Liver (tissue), 10 donors: ENCODE measurements at places on chromosomes 4 and X. TPM values are rescaled to one million over a fixed set of nuclear protein-coding genes. Genes with fewer than 3 reads are reported as not detected.

SMIM43 gene
- total RNA-seq = not detected

IQCM gene
- total RNA-seq = 0.08 TPM

ZFP92 gene
- total RNA-seq = 1.3 TPM

SLITRK4 gene
- total RNA-seq = 0.08 TPM

GNPDA2 gene
- total RNA-seq = 3.5 TPM

EFHC2 gene
- 0.08 TPM for total RNA-seq

TEX11 gene
- 0.08 TPM for total RNA-seq

GRCh38 chrX:129493643-129494042 is 29.6 kb downstream of the SMARCA1 start:
- no peaks in the 10 kb centered on the region for H3K4me1 ChIP-seq
- peaks cover 24% of the 10 kb centered on the region for H3K36me3 ChIP-seq

- no peaks in the 10 kb centered on the region for H3K36me3 ChIP-seq
- H3K27ac ChIP-seq = no peak overlapping the region
- no peaks in the 10 kb centered on the region for H3K4me1 ChIP-seq
Measured at GRCh38 chr4:66569228-66569627, 898.9 kb upstream of the EPHA5 start.

- DNase-seq = no peak
- no peaks in the 10 kb centered on the region for H3K4me1 ChIP-seq
- no peaks in the 10 kb centered on the region for H3K27me3 ChIP-seq
- no peaks in the 10 kb centered on the region for H3K36me3 ChIP-seq
Measured at GRCh38 chrX:13263560-13264251, 56.1 kb downstream of the ATXN3L start.

DNA sequence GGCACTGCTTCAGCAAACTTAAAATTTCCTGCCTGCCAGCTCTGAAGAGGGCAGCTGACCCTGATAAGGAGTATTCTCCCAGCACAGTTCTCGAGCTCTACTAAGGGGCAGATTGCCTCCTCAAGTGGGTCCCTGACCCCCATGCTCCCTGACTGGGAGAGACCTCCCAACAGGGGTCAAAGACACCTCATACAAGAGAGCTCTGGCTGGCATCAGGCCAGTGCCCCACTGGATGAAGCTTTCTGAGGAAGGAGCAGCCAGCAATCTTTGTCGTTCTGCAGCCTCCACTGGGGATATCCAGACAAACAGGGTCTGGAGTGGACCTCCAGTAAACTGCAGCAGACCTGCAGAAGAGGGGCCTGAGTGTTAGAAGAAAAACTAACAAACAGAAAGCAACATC is 1118.3 kb upstream of the ADGRL3 start:
- no peaks in the 10 kb centered on the region for H3K4me1 ChIP-seq
- no peaks in the 10 kb centered on the region for H3K36me3 ChIP-seq
- no peak for DNase-seq
- H3K27me3 ChIP-seq = no peaks in the 10 kb centered on the region
- no peak overlapping the region for H3K4me3 ChIP-seq

DNA sequence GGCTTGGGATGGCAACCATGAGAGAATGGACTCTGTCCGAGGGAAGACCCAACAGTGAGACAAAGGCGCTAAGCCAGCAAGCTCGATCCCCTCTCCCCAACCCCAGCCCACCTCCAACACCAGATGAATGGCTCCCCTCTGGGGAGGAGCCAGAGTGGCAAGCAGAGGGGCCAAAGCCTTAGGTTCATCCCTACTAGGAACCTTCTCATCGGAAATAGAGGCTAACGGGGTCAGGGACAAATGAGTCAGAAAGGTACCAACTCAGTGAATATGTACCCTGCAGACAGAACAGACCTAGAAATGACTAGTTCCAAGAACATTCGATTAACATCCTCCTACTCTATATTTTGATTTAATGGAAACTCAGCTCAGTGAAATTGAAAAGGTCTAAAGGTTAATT is 73.9 kb downstream of the NSG1 start:
- H3K36me3 ChIP-seq = peaks cover 25% of the 10 kb centered on the region
- DNase-seq = no peak
- H3K27ac ChIP-seq = no peak overlapping the region
- peaks cover 17% of the 10 kb centered on the region for H3K4me1 ChIP-seq

- H3K27ac ChIP-seq = no peak overlapping the region
- DNase-seq = no peak
- H3K36me3 ChIP-seq = no peaks in the 10 kb centered on the region
- H3K27me3 ChIP-seq = peaks cover 2% of the 10 kb centered on the region
- no peak overlapping the region for H3K4me3 ChIP-seq
Measured at GRCh38 chr4:121209171-121209570, 45.0 kb upstream of the TNIP3 start.

GRCh38 chr4:136818811-136819330 is 713.4 kb downstream of the PCDH18 start:
- no peak overlapping the region for H3K27ac ChIP-seq
- H3K4me1 ChIP-seq = no peaks in the 10 kb centered on the region
- no peaks in the 10 kb centered on the region for H3K36me3 ChIP-seq
- H3K27me3 ChIP-seq = no peaks in the 10 kb centered on the region
- no peak overlapping the region for H3K4me3 ChIP-seq
- DNase-seq = no peak

DNA sequence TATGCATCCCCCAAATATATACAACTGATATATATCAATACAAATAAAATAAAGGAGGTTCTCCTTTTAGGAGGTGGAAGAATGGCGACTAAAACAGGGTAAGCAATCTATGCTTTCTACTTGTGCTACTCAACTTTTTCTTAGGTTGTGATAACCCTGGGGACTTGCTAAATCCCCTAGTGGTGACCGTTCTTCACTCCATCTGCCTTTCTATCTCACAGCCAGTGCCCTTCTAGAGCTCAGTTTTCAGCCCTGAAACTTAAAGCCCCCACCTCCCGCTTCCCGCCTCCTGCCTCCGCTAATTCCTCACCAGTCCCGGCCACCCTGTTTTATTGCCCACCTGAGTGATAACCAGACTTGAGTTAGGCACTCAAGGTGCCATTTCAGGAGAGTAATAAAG is 15.5 kb upstream of the ESX1 start:
- no peak for DNase-seq
- H3K4me3 ChIP-seq = no peak overlapping the region
- no peaks in the 10 kb centered on the region for H3K36me3 ChIP-seq
- no peaks in the 10 kb centered on the region for H3K27me3 ChIP-seq
- H3K27ac ChIP-seq = no peak overlapping the region
- no peaks in the 10 kb centered on the region for H3K4me1 ChIP-seq

GRCh38 chrX:47311932-47312774 is 58.2 kb upstream of the ZNF157 start:
- H3K36me3 ChIP-seq = no peaks in the 10 kb centered on the region
- H3K4me1 ChIP-seq = peaks cover 3% of the 10 kb centered on the region
- H3K27me3 ChIP-seq = no peaks in the 10 kb centered on the region
- peak; percentile 34 for DNase-seq
- H3K27ac ChIP-seq = no peak overlapping the region

GRCh38 chr4:93086356-93086755 is 742.2 kb upstream of the ATOH1 start:
- H3K27ac ChIP-seq = no peak overlapping the region
- H3K4me1 ChIP-seq = no peaks in the 10 kb centered on the region
- DNase-seq = no peak
- H3K36me3 ChIP-seq = no peaks in the 10 kb centered on the region

- no peak overlapping the region for H3K27ac ChIP-seq
- H3K4me3 ChIP-seq = no peak overlapping the region
- no peaks in the 10 kb centered on the region for H3K36me3 ChIP-seq
- no peak for DNase-seq
- H3K27me3 ChIP-seq = no peaks in the 10 kb centered on the region
Measured at GRCh38 chr4:7894098-7894676, 45.5 kb downstream of the AFAP1 start.

DNA sequence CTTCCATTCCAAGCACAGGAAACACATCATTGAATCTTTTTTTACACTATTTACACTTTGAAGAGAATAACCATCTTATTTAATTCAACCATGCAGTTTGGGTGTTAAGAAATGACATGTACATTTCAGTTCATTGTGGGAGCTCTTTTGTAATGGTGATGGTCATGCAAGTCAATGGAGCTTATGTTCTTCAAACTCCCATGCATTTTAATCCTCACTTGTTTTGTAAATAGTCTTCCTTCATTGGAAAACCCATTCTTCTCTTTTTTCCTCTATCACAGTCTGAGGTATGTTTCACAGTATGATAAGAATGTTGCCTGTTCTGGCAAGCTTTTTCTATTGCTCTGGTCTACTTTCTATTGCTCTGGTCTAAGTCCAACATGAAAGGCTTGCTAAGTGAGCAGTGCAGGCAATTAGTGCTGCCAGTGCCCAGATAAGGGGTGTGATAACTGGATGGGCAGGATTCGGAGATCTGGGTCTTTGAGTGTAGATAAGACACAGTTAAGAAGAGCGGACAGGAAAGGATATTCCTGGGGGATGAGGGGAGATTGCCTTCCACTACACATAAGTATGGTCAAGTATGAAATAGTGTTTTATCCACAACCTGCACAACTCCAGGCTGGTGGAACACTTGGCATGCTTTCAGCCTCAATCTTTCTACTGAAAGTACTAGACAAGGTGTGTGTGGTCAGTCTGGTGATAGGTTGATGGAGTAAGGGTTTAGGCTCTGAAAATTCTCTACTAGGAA is 17.1 kb downstream of the AFP start:
- peaks cover 7% of the 10 kb centered on the region for H3K4me1 ChIP-seq
- no peak for DNase-seq
- peak overlapping the region; percentile 64 for H3K27ac ChIP-seq
- H3K27me3 ChIP-seq = no peaks in the 10 kb centered on the region
- H3K36me3 ChIP-seq = no peaks in the 10 kb centered on the region

DNA sequence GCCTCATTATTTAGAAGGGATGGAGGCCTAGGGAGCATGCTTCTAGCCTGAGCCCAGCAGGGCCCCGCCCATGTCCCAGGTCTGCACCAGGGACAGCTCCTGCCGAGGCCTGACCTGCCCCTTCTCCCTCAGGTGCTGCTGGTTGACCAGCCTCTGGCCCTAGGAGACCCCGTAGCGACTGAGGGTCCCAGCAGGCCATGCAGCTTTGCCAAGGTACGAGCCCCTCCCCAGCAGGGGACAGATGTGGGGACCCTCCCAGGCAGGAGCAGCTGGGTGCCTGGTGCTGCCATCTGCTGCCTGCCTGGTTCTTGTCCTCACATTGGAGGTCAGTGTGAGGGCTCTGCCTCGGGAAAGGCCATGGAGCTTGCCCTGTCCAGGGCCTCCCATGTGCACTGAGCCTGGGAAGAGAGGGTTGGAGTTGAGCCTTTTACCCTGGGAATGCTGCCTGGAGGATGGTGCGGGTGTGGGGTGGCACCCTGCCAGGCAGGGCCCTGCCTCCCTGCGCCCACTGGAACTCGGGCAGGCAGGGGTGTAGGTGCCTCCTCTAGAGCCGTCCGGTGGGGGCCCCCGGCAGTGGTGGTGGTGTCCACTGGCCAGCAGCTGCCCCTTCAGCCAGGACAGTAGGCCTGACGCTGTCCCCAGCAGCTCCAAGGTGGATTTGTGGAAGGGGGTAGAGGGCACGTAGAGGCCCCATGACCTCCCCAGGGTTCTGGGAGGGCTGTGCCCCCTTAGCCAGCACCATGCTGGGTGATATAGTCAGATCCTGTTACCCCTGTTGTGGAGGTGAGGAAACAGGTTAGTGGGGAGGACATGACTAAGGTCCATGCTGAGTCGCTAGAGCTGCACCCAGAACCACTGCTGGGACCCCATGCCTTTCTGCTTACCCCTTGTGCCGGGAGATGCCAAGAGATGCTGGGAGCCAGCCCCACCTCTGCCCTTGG is 2.2 kb upstream of the MSANTD1 start:
- no peaks in the 10 kb centered on the region for H3K4me1 ChIP-seq
- no peak overlapping the region for H3K27ac ChIP-seq
- no peaks in the 10 kb centered on the region for H3K36me3 ChIP-seq
- H3K27me3 ChIP-seq = no peaks in the 10 kb centered on the region
- no peak for DNase-seq
- no peak overlapping the region for H3K4me3 ChIP-seq

DNA sequence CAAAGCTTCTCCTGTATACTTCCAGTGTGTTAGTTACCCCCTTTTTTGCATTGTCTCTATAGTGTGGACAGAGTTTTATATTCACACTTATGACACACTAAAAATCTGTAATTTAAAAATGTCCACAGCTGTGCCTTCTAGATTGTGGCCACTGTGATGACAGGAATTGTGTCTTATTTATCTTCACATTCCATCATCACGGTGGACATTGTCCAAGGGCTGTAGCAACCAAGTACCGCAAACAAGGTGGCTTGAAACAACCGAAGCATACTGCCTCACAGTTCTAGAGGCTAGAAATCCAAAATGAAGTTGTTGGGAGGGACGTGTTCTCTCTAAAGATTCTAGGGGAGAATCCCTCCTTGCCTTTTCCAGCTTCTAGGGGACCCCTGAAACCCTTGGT is 32.3 kb downstream of the CHRNA9 start:
- no peaks in the 10 kb centered on the region for H3K36me3 ChIP-seq
- no peak for DNase-seq
- H3K4me1 ChIP-seq = peaks cover 33% of the 10 kb centered on the region
- H3K27ac ChIP-seq = peak overlapping the region; percentile 79

DNA sequence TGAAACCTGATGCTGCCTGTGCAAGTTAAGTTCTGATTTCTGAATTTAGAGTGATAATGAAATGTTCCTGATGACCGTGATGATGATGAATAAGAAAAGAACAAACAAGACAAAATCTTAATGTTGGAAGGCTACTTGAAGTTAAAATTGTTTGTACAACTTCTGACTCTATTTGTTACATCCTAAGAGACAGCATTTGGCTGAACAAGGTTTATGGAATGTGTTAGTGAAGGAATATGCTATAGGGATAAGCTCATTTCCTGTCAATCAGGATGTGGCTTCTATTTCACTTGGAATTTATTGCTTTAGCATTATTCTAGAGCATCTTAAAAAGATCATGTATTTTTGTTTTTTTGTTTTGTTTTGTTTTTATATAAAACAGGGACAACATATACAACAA is 267.5 kb downstream of the FAT4 start:
- no peaks in the 10 kb centered on the region for H3K4me1 ChIP-seq
- H3K27me3 ChIP-seq = no peaks in the 10 kb centered on the region
- H3K36me3 ChIP-seq = no peaks in the 10 kb centered on the region
- DNase-seq = no peak
- no peak overlapping the region for H3K27ac ChIP-seq
- no peak overlapping the region for H3K4me3 ChIP-seq

- no peak overlapping the region for H3K4me3 ChIP-seq
- no peak for DNase-seq
- no peaks in the 10 kb centered on the region for H3K36me3 ChIP-seq
- no peaks in the 10 kb centered on the region for H3K4me1 ChIP-seq
Measured at GRCh38 chr4:53130896-53131561, 234.8 kb downstream of the SCFD2 start.

GRCh38 chr4:92182006-92182735 is 121.6 kb upstream of the GRID2 start:
- DNase-seq = no peak
- no peak overlapping the region for H3K27ac ChIP-seq
- H3K27me3 ChIP-seq = no peaks in the 10 kb centered on the region
